Thoracic aorta (tissue), 2 donors: ENCODE measurements at places on chromosomes 3 and 15. TPM values are rescaled to one million over a fixed set of nuclear protein-coding genes. Genes with fewer than 3 reads are reported as not detected.
A peak's percentile ranks its signal among the peaks of the same experiment; 100 is the strongest.

- peaks cover 10% of the 10 kb centered on the region for H3K4me1 ChIP-seq
- no peak for DNase-seq
- no peak overlapping the region for H3K4me3 ChIP-seq
- peaks cover 20% of the 10 kb centered on the region for H3K27me3 ChIP-seq
Observed at GRCh38 chr3:49867871-49868321, 1.8 kb downstream of the CAMKV start.

DNA sequence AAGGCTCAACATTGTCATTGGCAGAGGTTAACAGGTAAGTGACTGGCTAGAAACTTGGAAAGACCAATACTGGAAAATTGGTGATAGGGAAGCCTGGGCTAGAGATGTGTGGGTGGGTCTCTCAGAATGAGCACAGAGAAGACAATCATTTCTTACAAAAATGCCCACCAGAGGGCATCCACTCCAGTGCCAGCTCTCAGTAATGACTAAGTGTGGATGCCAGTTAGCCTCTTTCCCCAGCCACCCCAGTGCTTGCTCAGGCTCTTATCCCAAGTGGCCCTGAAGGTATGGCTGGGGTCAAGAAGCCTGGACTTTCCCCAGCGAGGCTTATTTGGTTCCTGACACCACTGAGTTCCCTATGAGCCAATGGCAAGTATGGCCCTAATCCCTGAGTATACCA lies 115.9 kb upstream of the ST8SIA2 start:
- DNase-seq = no peak
- H3K27me3 ChIP-seq = no peaks in the 10 kb centered on the region
- no peaks in the 10 kb centered on the region for H3K36me3 ChIP-seq
- H3K4me1 ChIP-seq = no peaks in the 10 kb centered on the region
- H3K27ac ChIP-seq = no peak overlapping the region

GRCh38 chr3:38490281-38491030 lies 5.7 kb upstream of the EXOG start:
- H3K36me3 ChIP-seq = no peaks in the 10 kb centered on the region
- no peak for DNase-seq
- H3K27ac ChIP-seq = no peak overlapping the region

The OCA2 gene
- total RNA-seq = 14.8 TPM

The CORO2B gene
- total RNA-seq = 8.5 TPM

GRCh38 chr3:129085165-129085715 lies 24.7 kb downstream of the GP9 start:
- no peaks in the 10 kb centered on the region for H3K36me3 ChIP-seq
- H3K4me1 ChIP-seq = peaks cover 14% of the 10 kb centered on the region
- H3K4me3 ChIP-seq = no peak overlapping the region

DNA sequence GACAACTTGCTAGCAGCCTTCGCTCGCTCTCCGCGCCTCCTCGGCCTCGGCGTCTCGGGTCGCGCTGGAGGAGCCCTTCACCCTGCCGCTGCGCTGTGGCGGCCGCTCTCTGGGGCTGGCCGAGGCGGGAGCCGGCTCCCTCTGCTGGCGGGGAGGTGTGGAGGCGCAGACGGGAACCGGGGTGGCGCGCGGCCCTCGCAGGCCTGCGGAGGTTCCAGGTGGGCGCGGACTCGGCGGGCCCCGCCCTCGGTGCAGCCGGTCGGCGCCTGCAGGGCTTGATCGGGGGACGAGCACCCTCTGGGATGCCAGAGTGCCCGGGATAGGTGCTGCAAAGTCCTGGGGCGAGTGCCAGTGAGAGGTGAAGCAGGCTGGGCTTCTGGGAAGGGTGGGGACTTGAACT lies 989.9 kb downstream of the ROBO2 start:
- no peaks in the 10 kb centered on the region for H3K27me3 ChIP-seq
- H3K4me3 ChIP-seq = no peak overlapping the region
- H3K4me1 ChIP-seq = peaks cover 2% of the 10 kb centered on the region
- DNase-seq = no peak
- no peaks in the 10 kb centered on the region for H3K36me3 ChIP-seq

The MCTP2 gene
- total RNA-seq = 15.7 TPM

- no peak overlapping the region for H3K27ac ChIP-seq
- DNase-seq = no peak
- peaks cover 37% of the 10 kb centered on the region for H3K4me1 ChIP-seq
- peaks cover 52% of the 10 kb centered on the region for H3K27me3 ChIP-seq
- H3K36me3 ChIP-seq = no peaks in the 10 kb centered on the region
- H3K4me3 ChIP-seq = no peak overlapping the region
Observed at GRCh38 chr15:67822537-67823313, 2.6 kb upstream of the SKOR1 start.

- no peaks in the 10 kb centered on the region for H3K36me3 ChIP-seq
- no peaks in the 10 kb centered on the region for H3K27me3 ChIP-seq
- H3K4me3 ChIP-seq = peak overlapping the region; percentile 63
- peaks cover 5% of the 10 kb centered on the region for H3K4me1 ChIP-seq
Observed at GRCh38 chr3:13072239-13072599, 1.0 kb downstream of the IQSEC1 start.

DNA sequence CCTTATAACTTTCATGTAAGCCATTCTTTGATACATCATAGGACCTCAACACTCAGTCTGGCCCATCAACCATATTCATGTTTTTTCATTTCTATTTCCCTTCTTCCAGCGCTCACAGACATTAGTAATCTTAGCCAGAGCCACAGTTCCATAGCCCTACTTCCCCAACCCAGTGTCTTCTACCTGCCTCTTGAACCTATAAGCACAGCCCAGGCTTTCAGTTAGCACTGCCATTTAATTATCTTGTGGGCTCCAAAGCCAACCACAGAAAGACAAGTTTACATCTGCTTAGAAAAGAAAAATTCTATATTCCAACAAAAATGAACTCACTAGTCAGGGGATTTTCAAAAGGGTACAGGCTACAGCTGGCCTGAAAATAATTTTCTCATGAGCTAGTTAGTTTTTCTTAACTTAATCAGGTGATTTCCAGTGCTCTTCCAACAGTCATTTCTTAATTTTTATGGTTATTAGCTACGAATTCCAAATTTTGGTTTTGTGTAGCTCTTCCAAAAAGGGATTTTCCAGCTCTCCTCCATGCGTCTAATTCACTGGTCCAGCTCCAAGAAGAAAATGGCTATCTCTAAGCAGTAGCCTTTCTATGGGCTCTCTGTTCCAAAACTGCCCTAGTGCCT lies 13.7 kb downstream of the CD200 start:
- H3K27me3 ChIP-seq = no peaks in the 10 kb centered on the region
- peaks cover 14% of the 10 kb centered on the region for H3K36me3 ChIP-seq
- H3K27ac ChIP-seq = no peak overlapping the region
- H3K4me1 ChIP-seq = peaks cover 10% of the 10 kb centered on the region

The OXTR gene
- 55.1 TPM for total RNA-seq

DNA sequence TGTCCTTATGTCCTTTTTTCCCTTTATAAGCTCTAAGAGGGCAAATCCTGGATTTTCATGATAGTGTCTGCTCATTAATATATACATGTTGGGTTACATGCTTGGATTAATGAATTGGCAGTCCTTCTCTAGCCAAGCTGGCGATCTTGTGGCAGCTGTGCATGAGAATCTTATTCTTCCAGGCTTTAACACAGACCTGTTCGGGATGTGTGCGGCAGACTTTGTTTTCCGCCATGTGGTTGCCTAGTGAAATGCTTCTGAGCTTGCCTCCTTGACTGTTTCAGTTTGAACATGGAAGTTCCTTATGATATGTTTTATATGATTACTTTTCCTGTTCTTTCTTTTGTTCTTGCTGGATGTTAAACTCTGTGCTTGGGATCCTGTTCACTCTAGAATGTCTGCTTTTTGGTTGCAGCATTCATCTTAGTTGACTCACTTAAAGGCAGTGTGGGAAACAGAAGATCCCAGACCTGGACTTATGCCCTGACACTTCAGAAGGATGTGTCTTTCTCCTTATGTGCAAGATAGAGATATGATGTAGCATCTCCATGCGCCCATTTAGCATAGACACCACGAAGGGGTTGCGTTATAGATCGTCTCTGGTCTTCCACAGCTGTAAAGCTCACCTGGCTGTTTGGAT lies 7.2 kb downstream of the CHCHD6 start:
- no peaks in the 10 kb centered on the region for H3K27me3 ChIP-seq
- no peak for DNase-seq
- H3K27ac ChIP-seq = no peak overlapping the region
- H3K4me3 ChIP-seq = no peak overlapping the region
- H3K36me3 ChIP-seq = no peaks in the 10 kb centered on the region
- no peaks in the 10 kb centered on the region for H3K4me1 ChIP-seq

DNA sequence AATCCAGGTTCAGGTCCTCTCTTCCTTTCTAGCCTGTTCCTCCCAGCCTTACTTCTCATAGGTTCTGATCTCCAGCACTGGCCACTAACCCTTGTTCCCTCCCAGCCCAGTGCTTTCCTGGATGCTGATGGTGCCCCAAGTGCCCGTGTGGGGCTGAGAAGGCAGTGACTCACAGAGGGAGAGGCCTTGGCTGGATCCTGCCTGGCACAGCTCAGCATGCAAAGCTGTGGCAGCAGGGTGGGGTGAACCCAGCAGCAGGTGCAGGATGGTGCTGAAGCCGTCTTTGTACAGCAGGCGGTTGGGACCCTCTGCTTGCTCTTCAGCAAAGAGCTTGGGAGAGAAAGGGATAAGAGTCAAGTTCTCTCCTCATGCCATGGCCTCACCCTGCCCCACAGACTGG lies 7.6 kb downstream of the LPCAT4 start:
- H3K4me1 ChIP-seq = no peaks in the 10 kb centered on the region
- H3K27me3 ChIP-seq = no peaks in the 10 kb centered on the region
- peaks cover 20% of the 10 kb centered on the region for H3K36me3 ChIP-seq
- no peak overlapping the region for H3K4me3 ChIP-seq
- DNase-seq = no peak

DNA sequence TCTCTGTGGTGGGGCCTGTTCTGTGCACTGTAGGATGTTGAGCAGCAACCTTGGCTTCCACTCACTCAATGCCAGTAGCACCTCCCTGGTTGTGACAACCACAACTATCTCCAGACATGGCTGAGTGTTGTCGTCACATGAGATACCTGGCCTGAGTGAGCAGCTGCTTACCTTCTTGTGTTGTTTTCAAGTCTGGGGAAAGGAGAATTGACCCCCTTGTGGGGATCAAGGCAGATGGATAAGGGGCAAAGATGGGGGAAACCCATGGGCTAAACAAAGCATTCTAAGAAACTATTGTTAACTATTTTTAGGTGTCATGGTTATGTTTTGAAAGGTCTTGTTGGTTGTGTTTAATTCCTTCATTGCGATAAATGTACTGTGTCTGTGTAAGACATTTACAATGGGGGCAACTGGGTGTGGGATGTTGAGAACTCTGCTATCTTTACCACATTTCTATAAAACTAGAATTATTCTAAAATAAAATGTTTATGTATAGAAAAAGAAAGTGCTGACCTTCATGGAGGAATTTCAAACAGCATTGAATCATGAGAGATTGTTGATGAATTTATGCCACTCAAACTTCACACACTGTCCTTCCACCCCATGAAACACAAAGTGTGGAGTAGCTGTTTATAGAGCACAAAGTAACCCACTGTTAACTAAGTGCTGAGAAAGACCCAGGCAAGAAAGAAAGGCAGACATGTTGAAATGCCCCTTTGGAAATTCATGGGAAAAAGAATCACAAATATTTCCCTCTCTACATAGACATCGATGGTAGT lies 48.4 kb upstream of the SPTSSB start:
- peaks cover 4% of the 10 kb centered on the region for H3K27me3 ChIP-seq
- H3K4me1 ChIP-seq = peaks cover 13% of the 10 kb centered on the region
- no peak overlapping the region for H3K4me3 ChIP-seq

The GP5 gene
- total RNA-seq = 0.14 TPM

DNA sequence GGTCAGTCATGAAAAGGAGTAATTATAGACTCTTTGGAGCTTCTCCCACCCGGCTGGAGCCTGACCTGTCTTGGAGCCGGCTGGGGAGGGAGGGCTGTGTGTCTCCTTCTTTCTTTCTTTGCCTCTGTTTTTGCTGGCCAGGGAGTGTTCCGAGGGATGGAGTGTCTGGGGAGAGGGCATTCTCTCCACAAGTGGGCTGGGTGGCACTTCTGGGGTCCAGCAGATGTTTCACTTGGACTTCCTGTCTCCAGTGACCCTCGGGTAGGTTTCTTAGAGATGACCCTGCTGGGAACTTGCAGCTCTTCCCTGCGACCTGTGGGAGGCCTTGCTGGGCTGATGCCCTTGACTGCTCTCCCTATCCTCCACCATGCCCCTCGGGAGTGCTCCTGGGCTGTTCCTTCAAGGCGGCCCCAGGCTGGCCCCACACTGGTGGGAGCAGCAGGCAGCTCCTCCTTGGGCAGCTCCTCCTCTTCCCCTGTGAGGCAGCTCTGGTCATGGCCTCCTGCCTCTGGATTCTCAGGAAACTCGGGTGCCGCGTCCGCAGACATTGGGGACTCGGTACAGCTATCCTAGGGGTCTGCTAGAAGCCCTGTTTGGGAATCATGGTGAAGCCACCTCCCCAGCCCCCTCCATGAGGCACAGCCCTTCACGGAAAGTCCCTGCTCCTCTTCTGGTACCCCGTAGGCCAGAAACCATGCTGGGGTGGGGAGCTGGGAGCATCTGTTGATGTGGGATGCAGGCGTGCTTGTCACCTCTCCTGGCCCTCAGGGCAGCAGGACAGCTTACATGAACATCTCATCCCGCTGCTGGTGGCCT lies 44.9 kb downstream of the APBA2 start:
- DNase-seq = no peak
- H3K36me3 ChIP-seq = no peaks in the 10 kb centered on the region
- no peak overlapping the region for H3K4me3 ChIP-seq
- no peaks in the 10 kb centered on the region for H3K4me1 ChIP-seq
- no peaks in the 10 kb centered on the region for H3K27me3 ChIP-seq

The SPINK8 gene
- total RNA-seq = not detected

- H3K27me3 ChIP-seq = no peaks in the 10 kb centered on the region
- H3K36me3 ChIP-seq = peaks cover 29% of the 10 kb centered on the region
- no peaks in the 10 kb centered on the region for H3K4me1 ChIP-seq
- H3K4me3 ChIP-seq = peak overlapping the region; percentile 60
Observed at GRCh38 chr15:85749261-85750151, 45.2 kb downstream of the KLHL25 start.

- H3K27ac ChIP-seq = no peak overlapping the region
- H3K36me3 ChIP-seq = no peaks in the 10 kb centered on the region
- H3K4me3 ChIP-seq = no peak overlapping the region
- peaks cover 3% of the 10 kb centered on the region for H3K4me1 ChIP-seq
Observed at GRCh38 chr15:89781055-89781454, 4.9 kb downstream of the MESP2 start.

- H3K4me3 ChIP-seq = no peak overlapping the region
- no peaks in the 10 kb centered on the region for H3K27me3 ChIP-seq
- H3K4me1 ChIP-seq = peaks cover 33% of the 10 kb centered on the region
- no peak for DNase-seq
- no peaks in the 10 kb centered on the region for H3K36me3 ChIP-seq
- H3K27ac ChIP-seq = no peak overlapping the region
Observed at GRCh38 chr3:57226176-57226575, 1.4 kb upstream of the APPL1 start.

- no peaks in the 10 kb centered on the region for H3K27me3 ChIP-seq
- DNase-seq = no peak
- no peaks in the 10 kb centered on the region for H3K36me3 ChIP-seq
- no peak overlapping the region for H3K27ac ChIP-seq
Observed at GRCh38 chr15:96252148-96252547, 78.4 kb upstream of the NR2F2 start.

DNA sequence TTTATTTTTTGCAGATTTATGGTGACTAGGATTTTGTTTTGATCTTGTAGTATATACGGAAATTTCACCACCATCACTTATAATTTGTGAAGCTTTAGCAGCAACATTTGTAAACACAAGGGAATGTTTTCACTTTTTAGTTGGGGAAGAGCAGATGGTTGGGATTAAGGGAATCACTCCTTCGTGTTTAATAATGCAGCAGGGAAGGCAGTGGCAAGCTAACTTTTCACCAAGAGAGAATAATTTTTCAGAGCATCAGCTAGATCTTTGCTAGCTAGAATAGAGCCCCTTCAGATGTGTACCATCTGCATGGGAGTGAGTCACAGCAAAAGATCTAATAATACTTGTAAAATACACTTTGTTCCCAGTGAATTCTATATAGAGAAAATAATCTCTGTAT lies 632.7 kb downstream of the CADM2 start:
- no peak overlapping the region for H3K4me3 ChIP-seq
- no peak overlapping the region for H3K27ac ChIP-seq
- H3K36me3 ChIP-seq = no peaks in the 10 kb centered on the region
- no peaks in the 10 kb centered on the region for H3K27me3 ChIP-seq
- no peaks in the 10 kb centered on the region for H3K4me1 ChIP-seq
- DNase-seq = no peak
